ENCODE measurements at places on chromosomes 16 and 17. TPM values are rescaled to one million over a fixed set of nuclear protein-coding genes. Genes with fewer than 3 reads are reported as not detected.

Gene NPIPA3
- 1.4 TPM for total RNA-seq

Gene ANKRD40CL
- total RNA-seq, result not detected

Gene NPIPB2
- total RNA-seq, result 2.4 TPM

Gene CMTM2
- not detected for total RNA-seq

Gene KRTAP9-2
- not detected for total RNA-seq

Gene STH
- total RNA-seq, result not detected

Measured in PC-3 (cell line).